SK-MEL-5 (cell line): ENCODE measurements at places on chromosomes 3 and 15. TPM values are rescaled to one million over a fixed set of nuclear protein-coding genes. Genes with fewer than 3 reads are reported as not detected.

DPPA4 gene
- total RNA-seq: 0.32 TPM in 1 of 2 replicates, not detected in the other

STRIT1 gene
- not detected in 2 replicates for total RNA-seq

DNA sequence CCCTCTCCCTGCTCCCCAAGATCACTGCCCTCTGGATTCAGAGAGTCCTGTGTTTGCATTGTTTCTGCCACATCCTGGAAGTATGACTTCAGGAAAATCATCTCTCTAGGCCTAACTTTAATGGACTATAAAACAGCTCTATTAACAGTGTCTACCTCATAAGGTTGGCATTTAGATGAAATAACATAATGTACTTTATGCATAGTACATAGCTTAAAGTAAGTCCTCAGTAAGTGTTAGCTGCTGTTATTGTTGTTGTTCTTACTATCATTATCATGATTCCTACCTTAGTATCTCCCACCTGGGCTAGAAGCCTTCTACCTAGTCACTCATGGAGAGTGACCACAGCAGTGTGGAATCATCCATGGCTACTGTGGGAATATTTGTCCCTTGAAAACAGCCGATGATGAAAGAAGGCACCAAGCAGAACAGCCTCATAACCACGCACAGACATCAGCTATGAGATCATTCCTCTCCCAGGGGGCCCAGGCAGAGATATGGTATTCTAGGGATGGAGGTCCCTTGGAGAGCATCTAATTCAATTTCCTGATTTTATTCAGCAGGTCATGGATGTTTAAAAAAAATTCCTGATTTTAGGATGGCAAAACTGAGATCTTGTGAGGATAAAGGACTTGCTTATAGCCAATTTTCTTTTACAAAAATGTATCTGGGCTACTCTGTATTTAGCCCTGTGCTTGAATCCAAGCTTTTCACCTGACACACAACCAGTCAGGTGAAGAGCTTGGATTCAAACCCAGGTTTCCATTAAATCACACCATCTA, 1.9 kb downstream of the FSD2 start:
- DNase-seq: no peak

- no peak for DNase-seq
Observed at GRCh38 chr3:129530251-129530791, 1.9 kb downstream of the RHO start.

DNA sequence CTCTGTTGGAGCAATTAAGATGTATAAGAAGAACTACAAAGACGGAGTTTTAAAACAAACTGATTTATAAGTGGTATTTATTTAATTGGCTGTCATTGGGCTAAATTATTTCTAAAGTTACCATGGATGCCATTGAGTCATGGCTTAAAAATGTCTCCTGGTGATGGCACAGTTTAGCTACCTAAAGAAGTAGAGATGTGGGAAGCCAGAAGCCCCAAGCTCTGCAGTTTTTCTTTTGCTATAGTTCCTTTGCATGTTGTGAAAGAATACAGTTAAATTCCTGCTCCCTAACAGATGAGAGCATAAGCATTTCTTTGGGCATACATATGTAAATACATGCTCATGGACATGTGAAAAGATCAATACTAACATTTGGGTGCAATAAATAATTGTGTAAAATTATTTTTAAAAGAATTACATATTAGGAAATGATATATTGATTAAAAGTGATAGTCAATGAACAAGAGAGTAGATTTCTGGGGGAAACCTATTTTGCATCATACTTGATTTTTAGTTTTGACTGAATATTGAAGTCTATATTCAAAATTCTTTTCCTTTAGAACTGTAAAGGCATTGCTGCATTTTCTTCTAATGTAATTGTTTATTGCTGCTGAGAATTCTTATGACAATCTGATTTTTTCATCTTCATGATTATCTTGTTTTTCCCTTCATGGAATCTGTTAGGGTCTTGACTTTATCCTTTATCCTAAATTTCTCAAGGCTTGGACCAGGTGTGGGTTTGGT, 2.1 kb downstream of the OPA1 start:
- no peak for DNase-seq

GRCh38 chr15:56047354-56047753, 53.9 kb upstream of the NEDD4 start:
- no peak for DNase-seq
